Left forelimb (tissue), 1 donor: ENCODE measurements at places on chromosomes 16 and 17.

DNA sequence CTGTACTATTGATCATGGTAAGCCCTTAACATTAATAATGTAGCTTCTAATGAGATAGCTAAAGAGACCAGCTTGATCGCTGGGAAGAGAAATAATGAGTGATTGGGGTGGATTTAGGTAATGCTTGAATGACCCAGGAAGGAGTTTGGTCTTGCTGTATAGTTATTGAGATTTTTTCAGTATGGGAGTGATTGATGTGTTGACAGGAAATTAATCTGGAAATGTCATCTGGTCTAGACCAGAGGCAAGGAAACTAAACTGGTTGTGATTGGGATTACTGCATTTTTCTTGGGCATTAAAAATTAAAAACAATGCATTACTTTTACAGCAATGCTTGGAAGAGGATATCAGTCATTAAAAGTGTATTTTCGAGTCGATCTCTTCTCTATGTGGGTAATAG is 11.8 kb downstream of the TEFM start:
- no peak for DNase-seq

DNA sequence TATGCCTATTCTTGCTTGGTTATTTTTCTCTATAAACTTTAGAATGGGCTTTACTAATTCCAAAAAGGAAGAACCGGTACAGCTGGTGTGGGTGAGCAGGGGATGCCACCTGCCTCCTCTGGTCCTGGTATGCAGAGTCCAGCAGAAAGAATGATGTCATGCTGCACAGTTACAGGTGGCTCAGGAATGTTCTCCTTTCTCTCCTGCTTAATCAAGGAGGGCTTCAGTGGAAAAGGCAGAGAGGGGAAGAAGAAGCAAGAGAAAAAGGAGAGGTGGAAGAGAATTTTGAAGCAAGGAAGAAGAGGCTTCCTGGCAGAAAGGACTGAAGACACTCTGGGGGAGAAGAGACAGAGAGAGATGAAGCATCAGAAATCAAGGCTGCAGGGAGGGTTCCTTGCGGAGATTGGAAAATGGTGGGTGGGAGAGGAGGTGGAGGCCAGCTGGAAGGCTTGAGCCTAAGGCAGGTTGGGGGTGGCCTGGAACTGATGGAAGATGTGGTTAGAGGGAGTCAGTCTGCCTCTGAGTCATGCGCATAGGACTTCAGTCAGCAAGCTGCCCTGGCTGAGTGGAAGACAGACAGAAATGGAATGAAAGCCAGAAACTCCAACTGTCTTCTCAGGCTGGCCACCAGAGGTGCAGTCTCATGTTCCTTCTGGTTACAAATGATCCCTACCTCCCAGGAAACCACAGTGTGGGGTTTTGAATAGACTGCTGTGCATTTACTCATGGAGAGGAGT is 64.6 kb upstream of the CRHR1 start:
- no peak for DNase-seq

DNA sequence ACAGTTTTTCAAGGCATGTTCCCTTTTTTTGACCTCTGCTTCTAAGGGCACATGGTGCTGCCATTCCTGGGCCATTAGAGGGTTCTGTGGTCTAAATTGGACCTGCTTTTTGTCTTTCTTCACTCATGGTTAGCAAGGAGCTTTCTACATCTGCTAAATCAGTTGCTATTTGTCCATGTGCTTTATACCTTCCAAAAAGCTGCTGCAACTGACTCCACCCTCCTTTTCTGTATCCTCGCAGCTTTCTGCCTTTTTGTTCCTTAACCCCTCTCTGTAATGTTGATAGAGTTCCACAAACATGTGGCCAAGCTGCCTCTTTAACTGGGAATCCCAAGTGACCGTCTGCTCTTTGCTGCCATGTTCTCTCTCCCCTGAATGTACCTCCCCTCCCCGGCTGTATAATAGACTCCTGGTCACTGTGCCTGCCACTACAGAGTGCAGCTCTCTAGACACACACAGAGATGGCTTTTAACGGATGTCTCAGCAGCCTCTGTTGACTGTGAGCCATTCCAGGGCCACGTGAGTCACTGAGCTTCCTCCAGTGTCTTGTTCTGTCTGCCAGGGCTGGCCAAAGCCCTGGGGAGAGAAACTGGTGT is 57.4 kb upstream of the TEKT3 start:
- no peak for DNase-seq

- no peak for DNase-seq
Measured at GRCh38 chr17:66978514-66979061, 14.1 kb downstream of the CACNG4 start.

DNA sequence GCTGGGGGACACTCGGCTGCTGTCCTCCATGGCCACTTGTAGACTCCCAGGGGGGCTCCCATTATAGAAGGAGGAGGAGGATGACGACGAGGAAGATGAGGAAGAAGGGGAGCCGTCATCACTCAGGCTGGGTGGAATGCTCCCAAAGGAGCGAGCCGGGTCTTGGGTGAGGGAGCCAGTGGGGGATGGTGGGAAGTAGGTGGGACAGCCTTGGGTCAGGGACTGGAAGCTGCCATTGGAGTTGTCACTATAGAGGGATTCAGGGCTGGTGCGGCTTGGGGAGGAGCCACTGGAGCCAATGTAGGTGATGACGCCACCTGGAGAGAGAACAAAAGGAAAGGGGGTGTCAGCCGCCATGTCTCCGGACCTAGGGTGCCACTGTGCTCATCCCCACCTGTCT is 3.3 kb downstream of the NR1D1 start:
- no peak for DNase-seq
